ENCODE measurements at places on chromosomes 4 and X.

GRCh38 chr4:81195475-81195874, 19.5 kb downstream of the PRKG2 start:
- no peak for DNase-seq

DNA sequence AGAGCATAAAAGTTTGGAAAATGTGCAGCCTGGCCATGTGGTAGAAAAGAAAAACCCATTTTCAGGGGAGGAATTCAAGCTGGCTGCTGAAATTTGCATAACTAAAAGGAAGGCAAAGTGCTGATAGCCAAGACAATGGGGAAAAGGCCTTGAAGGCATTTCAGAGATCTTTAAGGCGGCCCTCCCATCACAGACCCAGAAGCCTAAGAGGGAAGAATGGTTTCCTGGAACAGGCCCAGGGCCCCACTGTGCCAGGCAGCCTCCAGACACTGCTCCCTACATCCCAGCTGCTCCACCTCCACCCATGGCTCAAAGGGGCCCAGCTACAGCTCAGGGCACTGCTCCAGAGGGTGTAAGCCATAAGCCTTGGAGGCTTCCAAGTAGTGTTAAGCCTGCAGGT, 158.0 kb upstream of the PRDX4 start:
- no peak for DNase-seq

GRCh38 chr4:85756938-85757337, 282.0 kb downstream of the ARHGAP24 start:
- DNase-seq = no peak

DNA sequence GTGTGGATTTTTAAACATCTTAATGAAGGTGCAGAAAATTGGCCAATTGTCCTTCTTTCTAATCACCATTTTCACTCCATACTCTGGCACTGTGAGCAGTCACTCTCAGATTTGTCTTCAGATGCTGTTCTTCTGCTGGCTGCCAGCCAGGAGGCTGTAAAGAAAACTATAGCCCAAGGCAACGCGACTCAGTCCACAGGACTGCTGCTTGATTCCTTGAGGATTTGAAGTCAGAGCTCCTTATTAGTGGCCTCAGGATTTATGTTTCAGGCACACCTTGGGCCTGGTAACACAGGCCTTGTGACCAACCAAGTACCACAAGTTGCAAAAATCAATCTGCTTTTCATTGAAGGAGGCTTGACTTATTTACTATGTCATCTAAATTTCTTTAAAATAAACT, 342.6 kb downstream of the GPM6A start:
- no peak for DNase-seq

GRCh38 chr4:70993181-70994068, at the start of gene DCK:
DCK (plus strand) TSS chr4:70993649; CDS start chr4:70993836, 187 bp downstream.
- peak; percentile 54 for DNase-seq

- DNase-seq = no peak
Measured at GRCh38 chrX:130561930-130562329, 160.1 kb downstream of the RBMX2 start.

DNA sequence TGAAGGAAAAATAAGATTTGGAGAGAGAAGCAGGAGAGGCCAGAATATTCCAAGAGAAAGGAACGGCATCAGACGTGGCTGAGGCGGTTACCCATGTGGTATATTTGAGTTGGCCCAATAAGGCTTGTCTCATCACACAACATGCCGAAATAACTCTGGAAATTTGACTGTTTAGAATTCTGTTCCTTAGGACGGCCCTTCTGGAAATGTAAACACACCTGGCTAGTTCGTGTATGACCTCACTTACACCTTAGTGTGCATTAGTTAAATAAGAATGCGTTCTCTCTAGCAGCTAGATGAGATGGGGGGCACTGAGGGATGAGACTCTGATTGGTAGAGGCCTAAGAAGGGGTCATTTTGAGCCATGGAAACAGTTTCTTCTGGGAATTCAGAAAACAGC, 33.2 kb upstream of the PLAC1 start:
- no peak for DNase-seq

GRCh38 chr4:46844325-46844917, 64.6 kb downstream of the COX7B2 start:
- DNase-seq = peak; percentile 1
